ENCODE measurements at places on chromosomes 7 and 10.
A peak's percentile ranks its signal among the peaks of the same experiment; 100 is the strongest.

GRCh38 chr7:150855476-150856302, 3.4 kb downstream of the AOC1 start:
- ATAC-seq = peak; percentile 64

DNA sequence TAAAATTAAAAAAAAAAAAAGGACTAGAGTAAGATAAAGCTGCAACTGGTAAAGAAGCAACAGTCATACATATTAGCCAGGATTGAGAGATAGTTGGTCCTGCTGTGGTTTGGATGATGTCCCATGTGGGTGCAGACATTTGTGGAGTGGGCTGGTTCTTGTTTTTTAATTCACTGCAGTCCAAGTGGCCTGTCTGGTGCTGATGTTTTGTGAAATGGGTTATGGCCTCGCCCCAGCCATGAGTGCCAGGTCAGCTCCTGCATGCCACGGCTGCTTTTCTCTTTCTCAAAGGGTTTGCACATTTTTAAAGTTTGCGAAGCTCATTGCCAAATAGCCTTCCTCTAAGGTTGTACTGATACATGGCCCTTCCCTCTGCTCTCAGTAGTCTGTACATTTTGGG, 14.1 kb upstream of the BTBD16 start:
- ATAC-seq = no peak

GRCh38 chr7:139720186-139720585, 57.6 kb downstream of the HIPK2 start:
- ATAC-seq = no peak

- no peak for ATAC-seq
Observed at GRCh38 chr10:33805831-33806230, 471.4 kb upstream of the NRP1 start.

DNA sequence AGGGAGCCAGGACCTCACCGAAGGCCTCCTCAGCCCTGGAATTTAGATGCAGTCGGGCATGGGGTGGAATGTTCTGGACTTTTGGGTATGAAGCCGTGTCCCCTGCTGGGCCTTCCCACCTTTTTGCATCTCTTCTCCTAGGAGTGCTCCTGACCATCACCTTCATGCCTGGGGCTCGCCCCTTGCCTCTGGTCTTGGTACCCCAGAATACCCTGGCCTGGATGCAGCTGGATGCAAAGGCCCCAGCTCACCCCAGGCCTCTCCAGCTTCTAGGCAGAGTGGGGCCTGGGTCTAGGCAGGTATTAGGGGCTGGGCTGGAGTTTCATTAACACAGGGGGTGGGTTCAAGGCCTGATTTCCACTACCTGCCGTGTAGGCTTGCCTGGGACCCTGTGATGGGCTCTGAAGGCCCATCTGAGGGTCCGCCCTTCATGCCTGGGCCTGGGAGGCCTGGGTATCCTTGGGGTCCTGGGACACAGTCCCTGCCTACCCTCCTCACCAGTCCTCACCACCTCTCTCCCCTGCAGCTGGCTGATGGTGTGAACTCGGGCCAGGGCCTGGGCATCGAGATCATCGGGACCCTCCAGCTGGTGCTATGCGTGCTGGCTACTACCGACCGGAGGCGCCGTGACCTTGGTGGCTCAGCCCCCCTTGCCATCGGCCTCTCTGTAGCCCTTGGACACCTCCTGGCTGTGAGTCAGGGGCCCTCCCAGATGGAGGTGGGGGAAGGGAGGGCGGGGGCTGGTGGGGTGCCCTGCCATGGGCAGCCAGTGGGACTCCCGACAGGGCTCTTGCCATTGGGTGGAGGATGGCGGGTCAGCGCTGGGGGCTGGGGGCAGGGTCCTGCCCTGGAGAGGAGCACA, 10.1 kb downstream of the AQP1 start:
- ATAC-seq = no peak

Measured in esophagus mucosa (tissue), 1 donor.